ENCODE measurements at places on chromosomes 13 and 19.

DNA sequence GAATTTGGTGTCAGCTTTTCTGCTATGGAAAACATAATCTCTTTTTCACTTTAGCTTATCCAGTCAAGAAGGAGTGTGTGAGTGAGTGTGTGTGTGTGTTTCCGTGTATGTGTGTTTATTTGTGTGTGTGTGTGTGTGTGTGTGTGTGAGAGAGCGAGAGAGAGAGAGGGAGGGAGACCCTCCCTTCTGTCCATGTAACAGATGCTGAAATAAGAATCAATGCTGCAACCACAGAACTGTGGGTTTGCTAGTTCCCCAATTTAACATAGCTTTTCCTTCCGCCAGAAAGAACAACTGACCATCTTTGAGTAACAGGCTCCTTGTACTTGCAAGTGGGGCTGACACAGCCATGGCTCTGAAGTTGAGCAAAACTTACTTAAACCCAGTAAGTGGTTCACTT is 5.2 kb downstream of the LCP1 start:
- no peak for DNase-seq

GRCh38 chr19:8367327-8368001 is 3.5 kb downstream of the ANGPTL4 start:
- no peak for DNase-seq

GRCh38 chr19:10422046-10422461 is 1.7 kb downstream of the PDE4A start:
- no peak for DNase-seq

DNA sequence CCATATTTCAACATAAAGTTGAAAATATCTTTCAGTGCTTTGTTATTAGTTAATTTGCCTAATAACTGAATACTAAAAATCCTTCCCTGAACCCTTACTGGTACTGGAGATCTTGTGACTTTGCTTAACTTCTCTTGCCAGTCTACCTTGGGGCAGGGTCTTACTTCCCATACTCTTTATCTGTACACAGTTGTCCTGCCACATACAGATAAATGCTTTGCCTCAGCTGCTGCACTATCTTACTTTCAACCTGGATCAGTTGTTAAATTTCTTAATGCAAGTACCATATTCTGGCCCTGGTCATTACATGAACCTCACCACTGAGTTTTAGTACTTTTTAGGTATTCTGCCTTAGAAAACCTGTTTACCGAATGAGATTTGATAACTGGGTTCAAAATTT is 107.6 kb downstream of the PIBF1 start:
- no peak for DNase-seq

DNA sequence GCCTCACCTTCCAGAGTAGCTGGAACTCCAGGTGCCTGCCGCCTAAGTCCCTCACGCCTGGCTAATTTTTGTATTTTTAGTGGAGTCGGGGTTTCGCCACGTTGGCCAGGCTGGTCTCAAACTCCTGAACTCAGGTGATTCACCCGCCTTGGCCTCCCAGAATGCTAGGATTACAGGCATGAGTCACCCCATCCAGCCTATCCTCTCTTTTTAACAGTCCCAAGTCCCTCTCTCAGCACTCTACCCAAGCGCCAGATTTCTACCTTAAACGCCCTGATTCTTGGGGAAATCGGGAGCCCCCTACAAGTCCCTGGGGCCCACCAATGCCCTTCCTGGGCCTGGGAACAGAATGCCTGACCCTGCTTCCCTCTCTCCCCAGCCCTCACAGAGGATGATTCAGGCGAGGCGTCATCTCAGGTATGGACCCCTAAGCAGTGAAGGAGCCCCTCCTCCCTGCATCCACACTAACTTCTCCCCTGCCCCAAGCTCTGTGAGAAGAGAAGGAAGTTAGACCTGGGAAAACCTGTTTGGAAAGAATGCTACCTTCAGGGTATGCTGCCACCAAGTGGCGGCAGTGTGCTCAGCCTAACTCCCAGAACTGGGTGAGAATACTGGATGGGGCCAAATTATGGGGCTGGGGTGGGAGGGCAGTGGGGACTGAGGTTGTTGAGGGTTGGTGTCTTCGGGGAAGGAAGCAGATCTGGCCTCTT is 20.8 kb upstream of the EBI3 start:
- DNase-seq: no peak

DNA sequence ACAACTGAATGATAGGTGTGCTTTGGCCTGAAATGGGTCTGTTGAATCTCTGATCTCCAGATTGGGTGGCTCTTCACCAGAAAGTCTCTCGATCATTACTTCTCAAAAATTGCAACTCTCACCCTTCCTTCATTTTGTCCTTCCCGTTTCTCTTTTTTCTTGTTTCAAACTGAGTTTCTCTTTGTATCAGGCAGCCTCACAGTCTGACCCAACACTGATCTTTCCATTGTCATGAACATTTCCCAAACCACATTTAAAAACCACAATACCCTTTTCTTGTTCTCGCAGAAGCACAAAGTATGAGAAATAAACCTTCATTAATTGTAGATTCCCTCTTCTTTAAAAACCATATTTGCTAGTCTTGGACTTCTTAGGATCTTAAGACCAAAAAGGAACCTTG is 33.6 kb upstream of the HMGB1 start:
- no peak for DNase-seq
